ENCODE measurements at places on chromosomes 7 and 10. TPM values are rescaled to one million over a fixed set of nuclear protein-coding genes. Genes with fewer than 3 reads are reported as not detected.

DNA sequence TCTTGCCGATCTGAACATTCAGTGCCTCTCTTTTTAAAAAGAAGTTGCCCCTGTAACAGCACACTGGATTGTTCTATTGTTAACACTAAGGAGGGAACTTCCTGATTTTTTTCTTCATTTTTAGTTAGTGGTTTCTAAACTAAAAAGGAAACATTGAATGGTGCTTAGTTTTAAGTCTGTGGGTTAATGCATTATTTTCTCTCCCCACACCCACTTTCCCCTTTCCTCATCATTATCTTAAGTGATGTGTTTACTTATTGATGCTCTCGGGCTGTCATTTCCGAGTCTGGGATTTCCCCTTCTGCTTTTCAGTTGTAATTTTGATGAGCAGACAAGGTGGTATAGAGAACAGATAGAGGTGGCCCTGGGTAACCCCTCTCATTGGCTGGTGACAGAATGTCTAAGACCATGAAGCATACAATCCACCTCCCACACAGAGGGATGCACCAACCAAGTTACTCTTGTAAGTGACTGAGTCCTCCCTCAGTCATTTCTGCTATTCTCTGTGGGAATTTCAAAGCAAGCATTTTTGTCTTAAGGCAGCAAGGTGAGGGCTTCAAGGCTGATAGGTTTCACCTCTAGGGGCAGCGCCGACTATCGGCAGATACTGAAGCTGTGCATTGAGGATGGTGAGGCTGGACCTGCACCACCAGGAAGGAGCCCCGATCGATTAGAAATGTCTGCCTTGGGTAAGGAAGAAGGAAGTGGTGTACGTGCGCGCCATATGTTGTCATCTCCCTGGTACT is 49.5 kb downstream of the CHN2 start:
- no peak overlapping the region for H3K27ac ChIP-seq
- no peak for DNase-seq
- H3K36me3 ChIP-seq = no peaks in the 10 kb centered on the region
- H3K4me1 ChIP-seq = peaks cover 2% of the 10 kb centered on the region
- no peak overlapping the region for H3K4me3 ChIP-seq

GRCh38 chr10:92350411-92350810 is 59.4 kb downstream of the MARCHF5 start:
- peaks cover 6% of the 10 kb centered on the region for H3K36me3 ChIP-seq
- no peaks in the 10 kb centered on the region for H3K4me1 ChIP-seq
- no peak overlapping the region for H3K27ac ChIP-seq
- no peak overlapping the region for H3K4me3 ChIP-seq
- no peaks in the 10 kb centered on the region for H3K27me3 ChIP-seq

- no peak for DNase-seq
- H3K27me3 ChIP-seq = no peaks in the 10 kb centered on the region
- H3K4me3 ChIP-seq = no peak overlapping the region
- H3K4me1 ChIP-seq = no peaks in the 10 kb centered on the region
- no peaks in the 10 kb centered on the region for H3K36me3 ChIP-seq
Observed at GRCh38 chr10:81179805-81180452, 642.2 kb downstream of the SH2D4B start.

- no peaks in the 10 kb centered on the region for H3K36me3 ChIP-seq
- no peaks in the 10 kb centered on the region for H3K4me1 ChIP-seq
- no peak overlapping the region for H3K27ac ChIP-seq
- peaks cover 2% of the 10 kb centered on the region for H3K27me3 ChIP-seq
- no peak overlapping the region for H3K4me3 ChIP-seq
- DNase-seq = no peak
Observed at GRCh38 chr10:44069573-44069972, 315.3 kb downstream of the CXCL12 start.

- DNase-seq = no peak
- H3K27me3 ChIP-seq = no peaks in the 10 kb centered on the region
- H3K27ac ChIP-seq = no peak overlapping the region
- H3K4me1 ChIP-seq = peaks cover 12% of the 10 kb centered on the region
Observed at GRCh38 chr10:5449227-5449626, 36.9 kb downstream of the NET1 start.

GRCh38 chr7:37758501-37759045 is 75.0 kb downstream of the GPR141 start:
- DNase-seq = no peak
- H3K27me3 ChIP-seq = no peaks in the 10 kb centered on the region
- no peaks in the 10 kb centered on the region for H3K36me3 ChIP-seq
- H3K27ac ChIP-seq = no peak overlapping the region
- no peak overlapping the region for H3K4me3 ChIP-seq
- no peaks in the 10 kb centered on the region for H3K4me1 ChIP-seq

DNA sequence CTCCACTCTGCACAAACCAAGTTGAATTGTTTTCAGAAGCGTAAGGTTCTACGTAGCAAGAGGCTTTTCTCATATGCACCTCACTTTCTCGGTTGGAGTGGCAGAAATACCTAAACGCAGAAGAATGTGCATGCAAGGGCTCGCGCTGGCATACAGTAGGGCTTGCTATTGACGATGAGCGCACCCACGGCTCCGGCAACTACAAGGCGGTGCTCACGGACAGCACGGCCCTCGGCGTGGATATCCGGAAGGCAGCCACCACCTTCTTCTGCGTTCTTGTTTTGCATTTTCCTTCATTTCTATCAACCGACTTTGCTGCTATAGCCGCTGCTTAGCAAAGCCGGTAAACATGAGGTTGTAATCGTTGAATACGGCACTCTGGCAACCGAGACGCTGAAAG is 51.1 kb upstream of the UBE3C start:
- no peak overlapping the region for H3K27ac ChIP-seq
- DNase-seq = no peak
- no peaks in the 10 kb centered on the region for H3K4me1 ChIP-seq
- peaks cover 8% of the 10 kb centered on the region for H3K27me3 ChIP-seq

DNA sequence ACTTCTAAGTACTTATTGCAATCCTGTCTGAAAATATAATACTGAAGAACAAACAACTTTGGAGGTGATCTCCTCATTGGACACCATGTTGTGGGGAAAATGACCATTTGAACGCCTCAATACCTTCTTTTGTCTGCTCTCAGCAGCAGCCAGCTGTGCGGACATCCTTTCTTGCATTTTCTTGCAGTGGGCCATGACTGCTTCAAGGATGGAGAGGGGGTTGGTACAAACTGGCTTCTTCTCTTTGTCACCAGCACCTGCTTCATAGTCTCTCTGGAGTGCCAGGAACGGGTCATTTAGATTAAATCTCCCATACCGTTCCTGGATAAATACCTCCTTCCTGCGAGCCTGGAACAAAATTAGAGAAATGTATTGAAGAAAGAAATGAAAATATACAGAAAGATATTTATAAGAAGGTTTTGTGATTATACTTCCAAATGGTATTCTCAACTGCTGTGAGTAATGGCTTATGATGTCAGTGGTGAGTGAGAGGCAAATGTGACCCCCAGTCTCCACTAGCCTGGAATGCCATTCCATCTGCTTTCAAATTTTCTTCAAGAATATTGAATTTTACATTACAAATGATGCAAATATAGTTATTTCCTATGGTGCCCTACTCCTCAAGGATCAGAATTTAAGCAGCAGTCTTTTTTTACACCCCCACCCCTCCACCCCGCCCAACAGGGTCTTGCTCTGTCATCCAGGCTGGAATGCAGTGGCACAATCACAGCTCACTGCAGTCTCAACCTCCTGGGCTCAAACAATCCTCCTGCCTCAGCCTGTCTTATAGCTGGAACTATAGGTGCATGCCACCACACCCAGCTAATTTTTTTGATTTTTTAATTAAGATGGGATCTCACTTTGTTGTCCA is 62.4 kb downstream of the CTTNBP2 start:
- H3K36me3 ChIP-seq = no peaks in the 10 kb centered on the region
- no peak overlapping the region for H3K27ac ChIP-seq
- H3K4me3 ChIP-seq = no peak overlapping the region
- H3K27me3 ChIP-seq = no peaks in the 10 kb centered on the region

Gene MSMB
- total RNA-seq = not detected

- peaks cover 4% of the 10 kb centered on the region for H3K27me3 ChIP-seq
- H3K4me3 ChIP-seq = no peak overlapping the region
- no peak overlapping the region for H3K27ac ChIP-seq
- H3K36me3 ChIP-seq = no peaks in the 10 kb centered on the region
- DNase-seq = no peak
Observed at GRCh38 chr7:31271641-31272405, 68.7 kb downstream of the NEUROD6 start.

Gene LRIT1
- total RNA-seq = not detected

DNA sequence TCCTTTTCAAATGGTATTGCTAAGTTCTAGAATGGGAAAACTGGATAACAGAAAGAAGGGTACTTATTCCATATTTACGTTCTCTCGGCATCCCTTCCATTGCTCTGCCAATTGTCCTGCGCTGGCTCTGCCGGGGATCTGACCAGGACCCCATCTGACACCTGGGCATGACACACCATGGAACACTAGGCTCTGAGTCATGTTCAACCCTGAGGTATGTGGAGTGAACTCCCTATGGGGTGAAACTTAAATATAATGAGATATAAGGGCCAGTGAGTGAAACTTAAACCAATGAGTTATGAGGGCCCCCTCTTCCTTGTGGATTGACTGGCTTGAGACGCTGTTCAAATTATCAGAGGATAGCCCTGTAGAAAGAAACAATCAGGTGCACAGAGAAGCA is 55.1 kb upstream of the ZEB1 start:
- no peak overlapping the region for H3K4me3 ChIP-seq
- no peaks in the 10 kb centered on the region for H3K27me3 ChIP-seq
- no peak overlapping the region for H3K27ac ChIP-seq
- DNase-seq = no peak

DNA sequence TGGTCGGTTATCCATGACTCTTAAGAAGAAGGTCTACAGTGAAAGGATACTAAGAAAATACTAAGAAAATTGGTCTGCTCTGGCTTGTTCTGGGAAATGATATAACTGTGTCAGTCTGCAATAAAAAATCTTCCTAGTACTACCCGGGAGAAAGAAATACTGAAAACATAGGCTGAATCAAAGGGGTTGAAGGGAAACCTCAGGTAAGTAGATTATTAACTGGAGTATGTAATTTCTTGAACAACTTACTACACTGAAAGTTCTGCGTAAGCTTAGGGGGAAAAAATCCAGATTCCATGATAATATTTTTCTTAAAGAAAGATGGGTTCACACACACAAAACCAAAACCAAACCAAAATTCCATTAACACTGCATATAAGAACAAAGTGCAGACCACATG is 143.3 kb downstream of the KMT2E start:
- no peak for DNase-seq
- H3K36me3 ChIP-seq = peaks cover 8% of the 10 kb centered on the region
- H3K27ac ChIP-seq = no peak overlapping the region
- H3K4me3 ChIP-seq = no peak overlapping the region
- no peaks in the 10 kb centered on the region for H3K4me1 ChIP-seq

DNA sequence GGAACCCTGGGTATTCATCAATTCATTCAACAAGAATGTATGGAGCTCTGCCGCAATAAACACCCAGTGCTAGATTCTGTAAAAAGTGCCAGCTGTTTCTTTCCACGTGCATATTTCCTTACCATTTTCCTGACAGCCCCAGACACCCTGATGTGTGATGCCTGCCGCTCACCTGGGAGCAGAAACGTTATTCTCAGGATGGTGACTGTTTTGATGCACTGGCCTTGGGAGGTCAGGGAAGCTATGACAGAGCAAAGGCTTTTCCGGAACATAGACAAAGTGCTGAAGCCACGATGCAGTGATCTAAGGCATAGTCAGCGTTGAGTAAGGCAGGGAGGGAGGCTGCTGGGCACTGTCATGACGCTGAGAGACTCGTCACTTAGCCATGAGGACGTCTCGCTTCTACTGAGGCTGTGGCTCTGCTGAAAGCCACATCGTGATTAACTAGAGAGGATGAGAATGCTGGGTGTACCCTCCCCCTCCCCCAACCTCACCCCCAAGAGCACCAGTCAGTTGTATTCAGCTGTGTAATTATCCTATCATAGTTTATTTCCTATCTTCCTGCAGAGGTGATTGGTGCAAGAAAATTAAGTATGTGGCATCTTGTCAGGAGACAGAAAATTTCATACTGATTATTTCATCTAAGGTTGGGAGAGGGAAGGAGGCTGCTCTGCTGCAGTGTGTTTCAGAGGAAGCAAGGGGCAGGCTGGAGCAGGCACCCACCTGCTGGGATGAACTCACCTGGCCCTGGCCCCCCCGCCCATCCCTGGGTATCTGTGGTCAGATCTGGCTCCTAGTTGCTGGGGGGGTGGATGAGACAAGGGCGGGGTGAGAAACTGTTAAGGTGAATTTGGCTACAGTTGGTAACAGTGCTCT is 48.8 kb upstream of the SMNDC1 start:
- DNase-seq = no peak
- no peak overlapping the region for H3K4me3 ChIP-seq
- H3K27ac ChIP-seq = peak overlapping the region; percentile 34
- peaks cover 14% of the 10 kb centered on the region for H3K27me3 ChIP-seq
- H3K4me1 ChIP-seq = peaks cover 53% of the 10 kb centered on the region

DNA sequence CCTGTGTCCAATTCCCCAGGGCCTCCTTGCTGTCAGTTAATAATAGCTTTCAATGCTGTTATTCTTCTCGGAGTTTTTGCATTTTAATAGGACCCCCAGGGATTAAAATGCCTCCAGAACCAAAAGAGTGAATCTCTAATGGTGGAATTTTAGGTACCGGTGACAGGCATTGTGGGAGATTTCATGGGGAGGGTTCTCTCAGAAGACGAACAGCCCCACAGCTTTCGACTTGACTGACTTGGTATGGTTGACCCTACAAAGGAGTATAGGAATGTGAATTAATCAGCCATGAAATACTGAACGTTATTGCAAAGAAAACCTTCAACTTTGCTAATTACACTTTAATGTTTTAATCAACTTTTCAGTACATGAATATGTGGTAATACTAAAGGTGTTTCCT is 206.3 kb upstream of the FZD8 start:
- no peak overlapping the region for H3K4me3 ChIP-seq
- no peak overlapping the region for H3K27ac ChIP-seq
- peaks cover 9% of the 10 kb centered on the region for H3K27me3 ChIP-seq
- no peaks in the 10 kb centered on the region for H3K4me1 ChIP-seq
- H3K36me3 ChIP-seq = no peaks in the 10 kb centered on the region

DNA sequence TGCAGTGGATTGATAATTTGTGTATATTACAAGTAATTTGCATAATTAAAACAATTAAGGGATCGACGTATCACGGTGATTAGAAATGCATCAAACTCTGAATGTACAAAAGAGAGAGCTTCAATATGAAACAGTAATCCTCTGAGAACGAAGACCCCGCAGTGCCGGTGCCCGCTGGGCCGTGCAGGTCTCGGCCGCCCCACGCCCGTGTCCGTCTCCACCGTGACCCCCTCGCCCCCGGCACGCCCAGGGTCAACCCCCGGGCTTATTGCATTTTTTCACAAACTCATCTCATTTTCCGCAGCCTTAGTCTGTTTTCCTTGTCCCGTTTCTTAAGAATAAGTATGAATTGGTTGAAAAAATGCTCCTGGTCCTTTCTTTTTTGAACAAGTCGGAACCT is 218.6 kb downstream of the TCERG1L start:
- H3K4me1 ChIP-seq = peaks cover 17% of the 10 kb centered on the region
- H3K36me3 ChIP-seq = no peaks in the 10 kb centered on the region
- no peak overlapping the region for H3K4me3 ChIP-seq
- no peak overlapping the region for H3K27ac ChIP-seq
- no peaks in the 10 kb centered on the region for H3K27me3 ChIP-seq
